ENCODE measurements at places on chromosomes 11 and 22. TPM values are rescaled to one million over a fixed set of nuclear protein-coding genes. Genes with fewer than 3 reads are reported as not detected.

Gene SGSM1
- 0.75 TPM for total RNA-seq

Gene APOL5
- not detected for total RNA-seq

Gene ARHGAP8
- total RNA-seq: 0.64 TPM

Gene NCAM1
- 54.2 TPM for total RNA-seq

Gene CALCA
- not detected for total RNA-seq

DNA sequence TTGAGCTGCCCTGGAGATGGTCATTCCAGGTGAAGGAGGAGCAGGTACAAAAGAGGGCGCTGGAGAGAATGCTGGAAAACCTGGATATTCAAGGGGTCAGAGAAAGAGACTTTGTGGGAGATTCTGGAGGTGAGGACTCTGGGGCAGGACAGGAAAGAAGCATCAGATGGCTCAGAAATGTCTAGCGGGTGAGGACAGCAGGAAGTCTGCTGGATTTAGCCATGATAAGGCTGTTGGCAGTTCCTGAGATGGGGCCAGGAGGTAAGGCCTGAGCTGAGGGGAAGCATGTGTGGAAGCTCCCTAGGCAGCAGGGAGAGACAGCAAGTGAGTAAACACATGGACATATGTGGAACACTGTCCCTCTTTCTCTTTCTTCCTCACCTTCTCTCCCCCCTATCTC, 1.5 kb downstream of the UPB1 start:
- no peak for DNase-seq

- DNase-seq: no peak
These were observed 47.2 kb downstream of the LRFN4 start for GRCh38 chr11:66904055-66904454.

DNA sequence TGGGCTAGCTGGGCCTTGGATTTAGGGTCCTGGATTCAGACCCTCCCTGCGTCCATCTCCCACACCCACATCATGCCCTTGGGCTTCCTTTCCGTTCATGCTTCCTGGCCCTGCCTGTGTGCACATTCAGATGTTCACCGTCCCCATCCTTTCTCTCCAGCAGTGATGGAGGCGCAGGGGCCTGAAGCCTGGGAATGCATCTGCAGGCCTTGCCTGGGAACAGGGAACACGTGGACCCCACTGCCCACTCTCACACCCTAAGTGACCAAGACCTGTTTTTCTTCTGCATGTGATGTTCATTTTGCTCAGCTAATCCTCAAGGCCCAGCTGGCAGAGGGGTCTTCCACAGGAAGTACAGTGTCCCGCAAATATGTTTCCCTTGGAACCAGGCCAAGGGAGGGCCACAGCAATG, 91.6 kb upstream of the PARVA start:
- no peak for DNase-seq

- no peak for DNase-seq
These were observed 8.9 kb downstream of the ALX4 start for GRCh38 chr11:44300844-44301563.

DNA sequence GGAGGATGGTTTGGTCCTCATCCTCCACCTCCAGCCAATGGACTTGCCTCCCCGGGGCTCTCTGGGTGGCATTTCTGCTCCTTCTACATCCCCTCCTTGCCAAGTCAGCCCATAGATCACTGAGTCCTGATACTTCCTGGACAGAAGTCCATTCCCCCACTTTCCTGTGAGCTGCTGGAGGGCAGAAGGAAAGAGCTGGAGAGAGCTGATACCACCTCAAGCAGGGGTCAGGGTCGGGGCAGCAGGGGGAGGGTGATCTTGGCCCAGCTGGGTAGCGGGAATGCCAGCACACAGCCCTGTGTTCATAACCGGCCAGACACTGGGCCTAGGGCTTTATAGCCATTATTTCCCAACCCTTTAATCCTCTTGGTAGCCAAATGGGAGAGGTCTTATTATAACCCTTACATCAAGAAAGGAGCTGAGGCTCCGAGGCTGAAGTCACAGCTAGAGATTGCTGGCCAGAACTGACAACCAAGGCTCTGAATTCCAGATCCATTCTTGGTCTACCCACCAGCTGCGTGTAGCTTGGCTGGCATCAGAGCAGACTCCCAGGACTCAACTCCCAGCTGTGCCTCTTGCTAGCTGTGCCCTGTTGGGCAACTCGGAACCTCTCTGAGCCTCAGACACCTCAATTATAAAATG, 39.9 kb downstream of the CD6 start:
- DNase-seq: no peak

DNA sequence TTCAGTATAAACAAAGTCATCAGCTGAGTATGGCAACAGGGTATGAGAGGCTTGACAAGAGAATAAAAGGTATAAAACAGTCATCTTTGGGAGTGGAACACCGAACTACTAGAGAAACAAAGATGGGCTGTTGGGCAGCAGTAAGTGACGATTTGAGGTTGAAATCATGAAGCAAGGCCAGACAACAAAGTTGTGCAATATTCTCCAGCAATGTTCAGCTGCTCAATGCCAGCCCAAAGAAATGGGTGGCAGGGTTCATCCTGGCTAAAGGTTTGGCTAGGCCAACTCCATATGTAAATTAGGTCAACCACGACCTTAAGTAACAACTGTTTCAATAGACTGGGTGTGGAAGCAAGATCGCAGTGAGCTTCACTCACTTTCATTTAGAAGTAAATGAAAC, 6.2 kb downstream of the APIP start:
- no peak for DNase-seq

GRCh38 chr11:60970369-60970774, 1.1 kb upstream of the CD6 start:
- peak; percentile 69 for DNase-seq

DNA sequence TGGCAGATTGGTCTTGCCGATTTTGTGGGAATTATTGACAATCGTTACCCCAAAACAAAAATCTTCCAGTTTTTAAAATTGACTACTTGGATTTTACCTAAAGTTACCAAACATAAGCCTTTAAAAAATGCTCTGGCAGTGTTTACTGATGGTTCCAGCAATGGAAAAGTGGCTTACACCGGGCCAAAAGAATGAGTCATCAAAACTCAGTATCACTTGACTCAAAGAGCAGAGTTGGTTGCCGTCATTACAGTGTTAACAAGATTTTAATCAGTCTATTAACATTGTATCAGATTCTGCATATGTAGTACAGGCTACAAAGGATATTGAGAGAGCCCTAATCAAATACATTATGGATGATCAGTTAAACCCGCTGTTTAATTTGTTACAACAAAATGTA, 37.2 kb downstream of the IGLL1 start:
- DNase-seq: no peak

DNA sequence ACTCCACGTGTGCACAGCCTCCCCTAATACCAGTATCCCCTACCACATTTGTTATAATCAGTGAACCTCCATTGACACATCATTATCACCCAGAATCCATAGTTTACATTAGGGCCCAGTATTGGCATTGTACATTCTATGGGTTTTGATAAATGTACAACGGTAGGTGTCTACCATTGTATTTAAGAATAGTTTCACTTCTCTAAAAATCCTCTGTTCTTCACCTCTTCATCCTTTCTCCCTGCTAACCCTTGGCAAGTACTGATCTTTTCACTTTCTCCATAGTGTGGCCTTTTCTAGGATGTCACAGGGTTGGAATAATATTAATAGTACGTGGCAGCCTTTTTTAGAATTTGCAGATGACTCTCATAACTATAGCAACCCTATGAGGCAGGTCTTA, 353.8 kb downstream of the DDX10 start:
- DNase-seq: no peak

DNA sequence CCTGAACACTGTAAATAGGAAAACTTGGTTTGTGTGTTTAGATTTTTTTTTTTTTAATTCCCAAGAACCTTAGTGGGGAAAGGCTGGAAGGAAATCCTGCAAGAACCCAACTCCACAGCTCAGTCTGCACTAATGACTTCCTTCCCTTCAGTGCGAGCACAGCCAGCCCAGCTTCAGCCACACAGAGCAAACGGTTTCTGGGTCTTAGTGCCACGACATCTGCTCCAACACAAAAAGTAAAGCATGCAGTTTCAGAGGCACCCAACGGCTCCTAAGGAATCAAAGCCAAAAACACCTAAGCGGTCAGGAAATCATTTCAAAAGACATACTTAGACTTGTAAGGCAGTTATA, 236.1 kb downstream of the TTC28 start:
- no peak for DNase-seq

DNA sequence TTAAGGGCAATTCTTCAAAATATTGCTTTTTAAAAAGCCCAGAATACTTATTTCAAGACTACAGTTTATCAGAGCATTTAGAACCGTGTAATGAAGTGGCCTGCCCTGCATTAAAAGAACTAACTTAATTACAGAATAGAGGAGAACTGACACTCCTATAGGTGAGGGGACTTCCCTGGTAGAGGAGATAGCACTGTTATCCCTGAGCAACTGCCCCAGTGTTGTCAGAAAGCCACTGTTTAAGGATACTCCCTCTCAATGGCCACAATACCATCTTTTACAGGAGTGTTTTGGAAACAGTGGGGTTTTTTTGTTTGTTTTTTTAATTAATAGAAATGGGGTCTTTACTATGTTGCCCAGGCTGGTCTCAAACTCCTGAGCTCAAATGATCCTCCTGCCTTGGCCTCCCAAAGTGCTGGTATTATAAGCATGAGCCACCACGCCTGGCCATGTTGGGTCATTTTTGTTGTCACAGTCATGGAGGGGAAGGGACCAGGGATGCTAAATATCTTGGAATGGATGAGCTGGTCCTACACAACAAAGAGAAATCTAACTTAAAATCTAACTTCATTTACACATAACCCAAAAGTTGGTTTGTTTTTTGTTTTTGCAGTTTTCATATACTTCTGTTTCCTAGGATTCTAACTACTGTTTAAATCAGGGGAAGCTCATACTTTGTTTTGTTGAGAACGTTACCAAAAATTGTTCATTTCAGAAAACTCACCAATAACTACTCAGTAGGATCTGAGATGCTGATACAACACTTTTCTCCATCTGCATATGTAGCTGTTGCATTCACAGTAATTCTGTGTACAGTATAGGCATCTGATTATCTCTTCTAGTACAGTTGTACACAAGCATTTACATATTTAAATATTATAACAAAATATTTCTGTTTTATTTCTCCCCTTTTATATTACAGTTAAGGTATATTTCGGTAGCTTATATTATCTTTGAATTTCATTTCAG, 8.1 kb downstream of the RPL27A start:
- no peak for DNase-seq

DNA sequence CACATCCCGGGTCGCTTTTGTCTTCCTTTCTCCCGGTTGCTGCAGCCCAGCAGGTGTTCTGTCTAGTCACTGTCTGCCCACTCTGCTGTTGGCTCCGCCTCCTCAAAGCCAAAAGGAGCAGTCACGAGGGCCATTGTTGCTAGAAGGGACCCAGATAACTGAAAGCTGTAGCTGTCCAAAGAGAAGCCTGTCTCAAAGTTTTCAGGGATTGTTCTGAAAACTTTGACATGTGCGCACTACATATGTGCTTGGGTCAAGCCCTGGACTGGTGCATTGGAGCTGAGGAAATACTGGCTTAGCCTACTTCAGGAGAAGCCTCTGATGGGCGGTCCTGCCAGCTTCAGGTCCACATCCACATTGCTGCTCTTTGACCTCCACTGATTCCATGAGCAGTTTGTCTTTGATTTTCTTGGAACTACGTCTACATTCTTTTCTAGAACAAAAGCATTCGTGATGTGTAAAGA, 8.8 kb upstream of the OR2AT4 start:
- DNase-seq: no peak

GRCh38 chr11:119370486-119371046, 10.9 kb downstream of the USP2 start:
- DNase-seq: no peak

DNA sequence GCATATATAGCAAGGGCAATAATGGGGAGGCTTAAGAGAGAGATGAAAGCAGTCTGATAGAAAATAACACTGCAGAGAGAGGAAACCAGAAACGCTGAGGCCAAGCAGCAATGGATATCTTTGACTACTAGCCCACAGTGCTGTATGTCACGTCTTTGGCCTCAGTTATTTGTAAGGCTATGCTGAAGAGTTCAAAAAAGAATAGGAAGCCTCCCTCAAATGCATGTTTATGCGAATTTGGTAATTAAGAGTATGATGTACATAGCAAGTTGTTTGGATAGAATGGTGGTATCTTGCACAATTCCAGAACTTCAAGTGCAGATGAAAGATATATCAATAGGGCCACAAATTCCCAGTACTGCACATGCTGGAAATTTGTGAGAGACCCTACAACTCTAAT, 89.2 kb downstream of the MPPED2 start:
- no peak for DNase-seq
